ENCODE measurements at places on chromosomes 6 and 20.

DNA sequence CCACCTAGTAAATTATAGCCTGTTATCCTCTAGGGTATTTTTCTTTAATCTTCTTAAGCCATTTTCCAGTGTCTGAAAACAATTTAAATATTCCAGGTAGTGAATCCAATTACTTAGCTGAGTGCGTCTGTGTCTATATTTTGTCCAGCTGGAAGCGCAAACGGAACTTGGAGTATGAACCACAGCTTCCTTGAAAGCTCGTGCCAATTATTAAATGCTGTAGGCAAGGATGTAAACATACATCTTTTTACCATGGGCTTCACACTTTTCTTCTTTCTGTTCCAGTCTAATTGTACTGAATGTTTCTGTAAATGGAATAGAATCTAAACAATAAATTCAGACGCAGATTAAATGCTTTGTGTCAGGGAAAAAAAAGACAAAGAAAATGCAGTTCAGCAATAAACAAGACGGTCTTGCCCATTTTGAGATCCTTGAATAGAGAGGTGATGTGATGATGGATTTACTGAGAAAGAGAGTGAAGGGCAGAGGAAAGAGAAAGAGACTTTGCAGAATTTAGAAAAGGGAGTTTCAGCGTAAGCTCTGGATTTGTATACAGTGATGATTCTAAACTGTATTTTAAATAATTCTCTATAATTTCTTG lies 1.9 kb downstream of the PLCB1 start:
- DNase-seq, result no peak

- no peak for DNase-seq
Observed at GRCh38 chr6:28769626-28770402, 154.0 kb downstream of the TRIM27 start.

- no peak for DNase-seq
Observed at GRCh38 chr20:35657271-35657670, 7.4 kb downstream of the CPNE1 start.

GRCh38 chr6:161356167-161356854 lies 82.5 kb upstream of the AGPAT4 start:
- DNase-seq, result no peak

DNA sequence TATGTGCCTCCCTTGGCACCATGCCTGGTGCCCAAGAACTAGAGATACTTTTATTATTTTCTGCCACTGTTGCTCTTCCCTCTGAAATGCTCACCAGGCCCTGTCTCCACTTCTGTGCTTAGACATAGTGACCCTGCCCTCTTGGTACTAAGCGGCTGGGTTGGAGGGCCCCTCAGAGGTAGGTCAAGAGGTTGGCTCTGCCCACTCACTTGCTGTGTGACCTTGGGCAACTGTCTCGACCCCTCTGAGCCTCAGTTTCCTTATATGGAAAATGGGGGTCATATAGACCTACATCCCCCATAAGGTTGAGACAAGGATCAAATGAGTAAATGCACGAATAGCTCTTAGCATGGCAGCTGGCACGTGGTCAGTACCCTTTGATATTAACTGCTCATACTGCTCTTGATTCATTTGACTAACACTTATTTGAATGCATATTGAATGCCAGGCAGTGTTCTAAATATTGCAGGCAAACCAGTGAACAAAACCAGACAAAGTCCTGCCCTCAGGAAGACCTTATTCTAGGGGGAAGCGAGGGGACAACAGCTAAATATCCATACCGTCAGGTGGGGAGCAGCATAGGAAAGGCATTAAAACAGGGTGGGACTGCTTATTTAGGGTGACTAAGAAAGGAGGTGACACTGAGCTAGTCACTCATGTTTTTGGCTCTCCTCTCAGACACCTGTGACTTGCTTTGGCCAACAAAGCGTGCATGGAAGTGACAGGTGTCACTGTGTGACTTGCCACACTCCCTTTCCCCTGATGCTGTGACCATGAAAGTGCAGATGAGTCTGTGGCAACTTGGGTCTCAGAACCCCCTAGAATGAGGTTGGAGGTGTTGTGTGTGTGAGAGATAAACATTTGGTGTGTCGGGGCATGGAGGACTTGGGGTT lies 14.3 kb upstream of the SPO11 start:
- no peak for DNase-seq

- no peak for DNase-seq
Observed at GRCh38 chr6:139017227-139017626, 11.3 kb upstream of the ABRACL start.

DNA sequence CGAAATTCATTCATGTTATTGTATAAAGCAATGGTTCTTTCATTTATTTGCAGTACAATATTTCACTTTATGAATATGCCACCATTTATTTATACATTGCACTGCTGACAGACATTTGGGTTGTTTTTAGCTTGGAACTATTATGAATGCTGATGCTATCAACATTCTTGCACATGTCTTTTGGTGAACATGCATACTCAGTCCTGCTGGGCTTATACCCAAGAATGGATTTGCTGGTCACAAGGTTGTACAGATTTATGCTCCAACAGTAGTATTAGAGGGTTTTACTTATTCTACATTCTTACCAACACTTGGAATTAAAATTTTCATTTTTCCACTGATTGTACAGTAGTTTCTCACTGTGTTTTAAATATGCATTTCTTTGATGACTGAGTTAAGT lies 126.2 kb downstream of the PTPRK start:
- no peak for DNase-seq

DNA sequence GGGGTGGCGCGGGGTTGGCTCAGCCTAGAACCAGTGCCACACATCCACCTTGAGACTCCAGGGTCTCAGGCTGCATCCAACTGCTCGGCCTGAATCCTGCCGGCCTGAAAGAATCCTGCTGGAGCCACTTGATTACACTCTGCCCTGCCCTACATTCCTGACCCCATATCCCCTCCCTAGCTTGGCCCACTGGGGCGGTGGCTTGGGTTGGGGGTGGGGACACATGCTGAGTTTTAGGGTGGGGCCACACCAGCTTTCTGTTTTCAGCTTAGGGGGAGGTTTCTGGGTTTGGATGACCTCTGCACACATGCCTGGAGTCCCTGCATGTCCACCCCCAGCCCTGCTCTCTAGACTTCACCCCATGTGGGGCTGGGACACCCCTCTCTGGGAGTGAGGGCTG lies 6.8 kb downstream of the ITPR3 start:
- DNase-seq, result no peak

- DNase-seq, result peak; percentile 91
Observed at GRCh38 chr20:47785854-47786764, 828 bp upstream of the SULF2 start.

DNA sequence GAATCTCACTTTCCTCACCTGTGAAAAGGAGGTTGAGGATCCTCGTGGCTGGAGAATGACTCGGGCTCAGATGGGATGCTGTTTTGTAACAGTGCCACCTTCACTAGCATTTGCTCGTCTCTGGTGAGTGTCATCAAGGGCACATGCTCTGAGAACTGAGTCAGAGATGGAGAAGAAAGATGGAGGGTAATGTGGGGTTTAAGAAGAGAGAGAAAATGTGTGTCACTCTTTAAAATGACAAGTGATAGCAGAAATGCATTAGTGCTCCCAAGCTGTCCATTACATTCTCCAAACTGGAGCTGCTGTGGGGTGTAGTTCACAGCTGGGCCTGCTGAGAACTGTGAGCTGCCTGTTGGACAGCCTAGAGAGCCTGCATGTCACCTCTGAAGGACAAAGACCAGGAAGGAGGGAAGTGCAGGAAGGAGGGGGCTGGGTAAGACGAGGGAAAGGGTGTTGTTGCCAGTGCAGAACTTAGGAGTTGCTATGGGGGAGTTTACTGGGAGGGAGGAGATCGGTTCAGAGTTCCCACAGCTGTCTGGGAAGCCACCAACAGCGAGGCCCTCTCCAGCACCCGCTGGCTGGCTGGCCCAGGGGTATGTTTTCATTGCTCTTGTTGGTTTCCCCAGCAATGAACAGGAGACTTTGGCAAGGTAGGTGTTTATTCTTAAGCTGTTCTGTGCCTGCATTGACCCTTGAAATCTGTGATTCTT lies 19.8 kb downstream of the GMPR start:
- DNase-seq, result peak; percentile 49

GRCh38 chr6:17167327-17167979 lies 65.6 kb downstream of the STMND1 start:
- peak; percentile 45 for DNase-seq

GRCh38 chr6:19753826-19754225 lies 83.3 kb upstream of the ID4 start:
- no peak for DNase-seq

DNA sequence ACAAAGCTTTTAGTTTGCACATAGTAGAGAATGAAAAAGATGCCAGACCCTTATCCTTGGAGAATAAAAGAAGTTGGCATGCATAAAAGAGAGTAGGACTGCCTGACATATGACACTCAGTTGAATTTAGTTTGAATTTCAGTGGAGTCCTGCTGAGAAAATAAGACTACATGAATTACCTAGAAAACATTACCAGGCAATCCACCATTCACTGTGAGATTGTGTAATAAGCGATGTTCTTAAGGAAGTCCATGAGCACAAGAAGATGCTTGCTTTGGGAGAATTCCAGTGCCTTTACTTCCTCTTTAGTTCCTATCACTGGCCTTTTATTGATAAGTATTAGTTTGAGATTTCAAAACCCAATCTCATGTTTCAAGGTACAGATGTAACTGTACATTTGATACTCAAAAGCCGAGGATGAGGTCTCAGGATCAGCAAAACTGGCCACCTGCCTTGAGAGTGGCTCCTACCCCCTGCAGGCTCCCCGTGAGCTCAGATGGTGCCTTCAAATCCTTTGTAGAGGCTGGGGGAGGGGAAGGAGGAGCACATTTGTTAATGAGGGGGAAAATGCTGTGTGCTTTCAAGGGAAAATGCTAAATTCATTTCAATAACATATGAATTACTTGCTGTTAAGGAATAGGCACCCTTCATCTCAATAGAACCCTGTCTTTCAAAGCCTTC lies 11.2 kb upstream of the UNC93A start:
- DNase-seq, result no peak

DNA sequence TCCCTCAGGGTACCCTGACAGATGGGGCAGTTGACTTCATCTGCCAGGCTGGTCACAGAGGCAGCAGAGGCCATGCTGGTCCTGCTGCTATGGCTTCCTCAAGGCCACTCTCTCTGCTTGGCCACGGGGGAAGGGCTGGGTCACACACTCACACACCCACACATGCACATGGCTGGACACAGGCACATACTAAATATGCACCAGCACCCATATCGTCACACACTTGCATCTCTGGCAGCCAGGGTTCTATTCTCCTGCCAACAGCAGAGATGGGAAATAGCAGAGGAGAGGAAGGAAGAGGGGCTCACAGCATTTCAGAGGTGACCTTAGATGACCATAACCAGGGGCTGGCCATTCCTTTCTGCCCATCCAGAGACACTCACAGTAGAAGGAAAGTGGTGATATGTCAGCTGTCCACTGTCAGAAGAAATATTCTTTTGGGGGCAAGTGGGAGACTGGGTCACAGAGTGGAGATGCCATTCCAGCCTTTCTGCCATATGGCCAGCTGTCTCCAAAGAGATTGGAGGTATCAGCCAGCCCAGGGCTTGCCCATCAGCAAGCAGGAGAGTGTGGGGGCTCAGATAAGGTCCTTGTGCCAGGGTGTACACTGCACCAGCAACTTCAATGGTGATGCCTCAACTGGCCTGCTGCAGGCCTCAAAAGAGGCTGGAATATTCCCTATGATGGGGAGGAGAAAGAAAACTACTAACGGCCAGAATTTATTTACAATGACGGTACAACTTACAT lies at the start of gene TRIM10:
TSS of gene TRIM10 (minus strand) at position 427 of the 747 bp plus-strand sequence. CDS start at position 74, 353 bp downstream.
- no peak for DNase-seq

DNA sequence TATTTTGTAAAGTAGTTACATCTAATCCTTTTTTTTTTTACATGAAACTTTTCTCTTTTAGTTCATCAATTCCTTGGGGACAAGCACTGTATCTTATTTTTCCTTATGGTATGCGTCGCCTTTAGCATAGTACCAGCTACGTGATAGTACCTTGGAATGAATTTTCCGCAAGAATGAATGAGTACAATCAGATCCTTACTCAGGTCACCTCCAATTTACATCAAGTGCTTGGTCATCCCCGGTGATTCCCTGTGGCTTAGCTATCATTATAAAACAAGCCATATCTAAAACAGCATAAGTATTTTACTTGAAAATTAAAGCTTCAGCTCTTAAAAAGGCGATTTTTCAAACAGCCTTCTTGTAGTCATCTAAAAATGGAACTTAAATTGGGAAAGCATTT lies 680.4 kb upstream of the MAP3K7 start:
- DNase-seq, result no peak

DNA sequence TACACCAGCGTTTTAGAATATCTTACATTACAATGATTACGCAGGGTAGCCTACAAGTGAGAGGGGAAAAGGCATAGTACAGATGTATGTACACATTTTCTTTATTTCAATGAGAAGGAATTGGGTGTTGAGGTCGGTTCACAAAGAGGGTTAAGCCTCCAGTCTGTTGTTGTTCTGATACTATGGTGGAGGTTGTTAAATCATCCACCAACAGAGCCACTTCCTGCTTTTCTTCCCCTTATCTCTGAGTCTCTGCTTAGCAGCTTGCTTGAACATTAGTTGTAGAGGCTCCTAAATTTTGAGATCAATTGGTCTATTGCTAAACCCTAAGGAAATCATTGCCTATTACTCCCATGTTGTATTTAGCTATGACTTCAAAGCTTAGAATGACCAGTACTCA lies 7.3 kb downstream of the RGS17 start:
- no peak for DNase-seq

DNA sequence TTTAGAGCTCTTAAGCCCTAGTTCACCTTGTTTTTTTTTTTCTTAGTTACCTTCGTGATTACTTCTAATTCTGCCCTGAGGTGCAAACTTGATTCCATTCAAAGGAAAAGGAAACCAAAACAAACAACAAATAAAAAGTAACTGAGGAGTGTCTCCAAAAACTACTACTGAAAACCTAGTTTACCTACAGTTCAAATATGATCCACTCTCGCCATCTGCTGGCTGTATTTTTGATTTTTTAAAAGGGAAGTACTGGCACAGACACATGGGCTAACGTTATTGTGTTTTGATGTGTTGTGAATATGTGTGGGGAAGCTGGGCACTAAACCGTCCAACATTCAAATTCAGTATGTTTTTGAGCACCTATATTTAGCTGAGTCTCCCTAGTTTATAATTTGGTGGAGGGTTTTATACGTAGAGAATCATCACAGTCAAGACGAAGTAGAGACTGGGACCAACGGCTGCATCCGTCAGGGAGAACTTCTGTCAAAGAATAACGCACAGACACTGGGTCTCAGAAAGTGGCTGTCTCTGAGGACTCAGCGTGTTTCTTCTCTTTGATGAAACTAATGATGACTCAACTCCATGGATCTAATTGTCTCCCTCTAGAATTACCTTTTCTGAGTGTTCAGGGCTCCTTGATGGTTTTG lies 373.5 kb upstream of the BTBD3 start:
- no peak for DNase-seq

GRCh38 chr6:26268659-26269402 lies 96.2 kb upstream of the BTN3A2 start:
- no peak for DNase-seq

GRCh38 chr6:169780571-169781091 lies 29.2 kb downstream of the ERMARD start:
- DNase-seq, result no peak

- no peak for DNase-seq
Observed at GRCh38 chr6:70575899-70576495, 9.3 kb downstream of the SDHAF4 start.

- no peak for DNase-seq
Observed at GRCh38 chr20:35618263-35619131, 2.9 kb downstream of the SPAG4 start.

GRCh38 chr6:148608199-148608951 lies 138.5 kb upstream of the UST start:
- no peak for DNase-seq
